ENCODE measurements at places on chromosomes 1 and 21.

- no peak for DNase-seq
Measured at GRCh38 chr1:153429266-153430165, 13.2 kb downstream of the S100A7A start.

DNA sequence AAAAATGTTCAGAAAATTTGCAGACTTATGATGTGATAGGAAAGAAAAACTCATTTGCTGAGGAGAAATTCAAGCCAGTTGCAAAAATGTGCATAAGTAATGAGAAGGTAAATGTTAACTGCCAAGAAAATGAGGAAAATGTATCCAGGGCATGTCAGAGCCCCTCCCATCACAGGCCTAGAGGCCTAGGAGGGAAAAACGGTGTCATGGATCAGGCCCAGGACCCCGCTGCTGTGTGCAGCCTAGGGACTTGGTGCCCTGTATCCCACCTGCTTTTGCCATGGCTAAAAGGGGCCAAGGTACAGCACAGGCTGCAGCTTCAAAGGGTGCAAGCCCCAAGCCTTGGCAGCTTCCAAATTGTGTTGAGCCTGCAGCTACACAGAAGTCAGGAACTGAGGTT lies 214.0 kb upstream of the ADGRL4 start:
- DNase-seq: no peak

DNA sequence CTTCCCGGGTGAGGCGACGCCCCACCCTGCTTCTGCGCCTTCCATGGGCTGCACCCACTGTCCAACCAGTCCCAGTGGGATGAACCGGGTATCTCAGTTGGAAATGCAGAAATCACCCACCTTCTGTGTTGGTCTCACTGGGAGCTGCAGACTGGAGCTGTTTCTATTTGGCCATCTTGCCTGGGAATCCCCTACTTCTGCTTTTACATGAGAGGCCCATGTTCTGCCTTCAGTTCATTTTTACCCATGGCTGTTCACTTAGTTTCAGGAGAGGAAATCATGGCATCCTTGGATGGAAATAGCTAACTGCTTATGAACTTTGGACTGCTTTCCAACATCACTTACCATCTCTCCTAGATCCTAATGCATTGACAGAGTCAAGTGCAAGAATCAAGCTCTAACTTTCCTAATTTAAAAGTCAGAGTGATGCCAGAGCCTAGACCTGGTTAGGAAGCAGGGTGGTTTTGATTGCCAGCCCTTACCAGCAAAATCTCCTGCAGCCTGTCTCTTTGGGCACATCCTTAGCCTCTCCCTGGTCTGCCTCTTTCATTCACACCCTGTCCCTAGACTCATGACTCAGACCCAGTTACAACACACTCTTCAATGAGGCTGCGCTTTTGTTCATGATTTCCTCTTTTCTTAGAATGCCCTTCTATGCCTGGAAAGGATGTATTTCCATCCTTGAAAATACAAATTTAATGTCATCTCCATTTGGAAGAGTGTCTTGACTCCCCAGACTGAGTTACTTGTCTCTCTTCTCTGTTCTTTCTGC lies 137.2 kb downstream of the KCTD3 start:
- DNase-seq: no peak

DNA sequence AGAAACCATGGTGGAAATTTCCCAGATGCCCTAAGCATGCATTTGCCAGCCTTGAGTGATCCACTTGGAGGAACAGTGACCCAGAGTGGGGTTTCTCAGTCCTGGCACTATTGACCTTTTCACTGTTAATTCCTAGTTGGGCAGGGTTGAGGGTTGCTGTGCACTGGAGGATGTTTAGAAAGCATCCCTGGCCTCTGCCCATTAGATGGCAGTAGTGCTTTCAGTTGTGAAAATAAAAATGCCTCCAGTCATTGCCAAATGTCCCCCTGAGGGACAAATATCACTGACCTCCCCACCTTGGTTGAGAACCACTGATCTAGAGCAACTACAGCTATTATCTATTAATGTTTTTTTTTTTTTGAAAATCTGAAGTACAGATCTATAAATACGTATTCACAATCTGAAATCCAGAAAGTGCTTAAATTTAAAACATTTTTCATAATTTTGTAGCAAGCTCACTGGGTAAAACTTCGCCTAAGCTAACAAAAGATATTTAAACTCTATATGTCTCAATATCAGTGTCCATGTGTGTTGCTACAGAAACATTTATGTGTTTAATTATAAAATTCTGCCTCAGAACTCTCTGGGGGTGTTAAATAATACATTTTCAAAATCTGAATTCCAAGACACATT lies 27.3 kb downstream of the F3 start:
- no peak for DNase-seq

DNA sequence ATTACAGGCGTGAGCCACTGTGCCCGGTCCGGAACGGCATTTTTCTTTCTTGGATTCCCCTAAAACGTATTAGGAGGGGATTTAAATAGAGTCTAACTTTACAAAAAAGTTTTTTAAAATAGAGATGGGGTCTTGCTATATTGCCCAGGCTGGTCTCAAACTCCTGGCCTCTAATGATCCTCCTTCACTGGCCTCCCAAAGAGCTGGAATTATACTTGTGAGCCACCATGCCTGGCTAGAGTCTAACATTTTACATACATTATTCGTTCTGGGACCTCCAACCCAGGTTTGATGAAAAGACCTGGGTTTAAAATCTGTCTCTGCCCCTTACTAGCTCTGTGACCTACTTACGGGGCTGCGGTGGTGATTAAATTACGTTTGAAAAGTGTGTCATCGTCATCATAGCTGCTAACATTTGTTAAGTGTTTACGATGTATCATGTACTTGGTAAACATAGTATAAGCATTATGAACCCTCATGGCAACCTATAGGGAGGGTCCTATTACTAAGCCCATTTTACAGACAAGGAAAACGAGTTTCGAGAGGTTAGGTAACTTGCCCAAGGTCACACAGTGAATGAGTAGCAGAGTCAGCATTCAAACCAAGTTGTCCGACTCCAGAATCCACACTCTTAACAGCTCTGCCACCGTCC lies 24.5 kb downstream of the PLEKHM2 start:
- DNase-seq: no peak

- DNase-seq: no peak
Measured at GRCh38 chr1:44894591-44894990, 51.5 kb upstream of the PTCH2 start.

DNA sequence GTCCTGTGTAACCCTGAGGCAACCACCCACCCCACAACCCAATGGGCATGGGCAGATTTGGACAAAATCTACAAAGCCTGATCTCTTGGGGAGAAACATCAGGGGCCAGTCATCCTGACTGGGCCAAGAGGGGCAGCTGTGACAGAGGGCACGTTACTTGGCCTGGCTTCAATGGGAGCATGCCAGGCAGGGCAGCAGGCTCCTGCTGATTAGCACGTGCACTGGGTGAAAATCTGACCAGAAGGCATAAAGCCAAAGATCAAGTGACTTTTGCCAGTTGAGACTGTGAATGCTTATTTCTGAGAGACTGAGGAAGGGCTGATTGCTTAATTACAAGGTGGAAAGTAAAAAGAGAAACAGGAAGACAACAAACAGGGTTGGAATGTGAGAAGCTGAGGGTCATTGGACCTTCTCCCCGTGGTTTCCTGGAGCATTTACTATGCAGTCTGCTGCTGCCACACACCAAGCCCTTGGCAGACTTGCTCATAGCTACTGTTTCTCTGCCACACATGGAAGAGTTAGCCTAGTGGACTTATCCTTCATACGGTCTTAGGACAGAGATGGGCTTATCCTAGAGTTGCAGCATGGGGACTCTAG lies 39.8 kb upstream of the TNR start:
- DNase-seq: no peak

GRCh38 chr1:45846931-45847330 lies 43.5 kb downstream of the MAST2 start:
- no peak for DNase-seq

- no peak for DNase-seq
Measured at GRCh38 chr1:109923131-109923945, 12.7 kb downstream of the CSF1 start.

- DNase-seq: no peak
Measured at GRCh38 chr1:209403921-209404320, 179.6 kb upstream of the CAMK1G start.

GRCh38 chr1:10540277-10541005 lies 65.7 kb downstream of the PEX14 start:
- DNase-seq: no peak

- no peak for DNase-seq
Measured at GRCh38 chr1:234899041-234899729, 229.5 kb downstream of the TOMM20 start.

DNA sequence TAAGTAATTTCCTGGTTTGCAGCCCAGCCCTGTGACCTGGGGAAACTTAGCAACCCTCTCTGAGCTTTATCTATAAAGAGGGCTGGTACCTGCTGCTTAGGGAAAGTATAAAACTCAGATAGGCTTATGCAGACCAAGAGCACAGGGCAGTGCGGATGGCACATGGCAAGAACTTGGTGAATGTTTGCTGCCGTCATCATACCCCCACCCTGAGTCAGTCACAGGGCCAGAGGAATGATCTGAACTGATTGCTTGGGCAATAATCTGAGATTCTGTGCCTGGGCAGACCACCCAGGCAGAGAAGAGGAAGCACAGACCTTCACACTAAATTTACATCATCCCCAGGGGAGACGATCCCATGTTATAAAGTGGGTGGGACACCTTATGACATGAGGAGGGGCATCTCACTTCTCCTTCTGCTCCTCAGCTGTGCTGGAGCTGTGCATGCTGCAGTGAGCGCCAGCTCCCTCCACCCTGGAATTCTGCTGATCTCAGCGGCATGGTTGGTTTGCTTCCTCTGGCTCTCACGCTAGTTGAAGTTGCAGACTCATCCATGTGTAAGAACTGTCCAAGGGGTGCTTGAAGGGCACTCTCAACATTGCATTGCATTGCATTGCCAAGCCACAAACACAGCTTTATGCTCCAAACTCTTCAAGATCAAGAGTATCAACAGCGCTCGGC lies 197.1 kb downstream of the AJAP1 start:
- no peak for DNase-seq

DNA sequence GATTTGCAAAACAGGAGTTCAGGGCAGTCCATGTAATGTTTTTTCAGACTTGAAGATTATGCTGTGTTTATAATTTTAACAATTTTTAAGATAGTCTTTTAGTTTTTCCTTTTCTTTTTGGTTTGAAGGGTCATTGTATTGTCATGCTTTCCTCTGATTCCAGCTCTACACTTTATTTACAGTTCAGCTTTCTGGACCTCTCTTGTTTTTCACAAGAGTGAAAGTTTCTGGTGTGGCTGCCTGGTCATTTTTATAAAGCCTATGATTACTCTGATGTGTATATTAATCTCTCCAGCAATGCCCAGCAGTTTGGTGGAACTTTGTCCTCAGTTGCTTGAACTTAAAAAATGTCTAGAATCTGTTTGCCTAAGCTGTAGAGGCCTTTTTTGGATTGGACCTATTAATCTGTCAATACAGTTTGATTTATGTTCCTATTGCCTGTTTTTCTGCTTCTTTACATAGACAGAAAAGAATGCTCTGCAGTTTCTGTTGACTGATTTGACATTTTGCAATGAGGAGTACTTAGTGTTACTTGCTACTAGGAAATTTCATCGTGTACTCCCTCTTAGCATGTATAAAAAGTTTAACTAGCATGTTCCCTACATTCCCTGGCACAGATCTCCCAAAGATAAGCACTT lies 52.2 kb downstream of the XCL2 start:
- no peak for DNase-seq

GRCh38 chr1:231194843-231195516 lies 33.1 kb downstream of the TRIM67 start:
- DNase-seq: no peak

DNA sequence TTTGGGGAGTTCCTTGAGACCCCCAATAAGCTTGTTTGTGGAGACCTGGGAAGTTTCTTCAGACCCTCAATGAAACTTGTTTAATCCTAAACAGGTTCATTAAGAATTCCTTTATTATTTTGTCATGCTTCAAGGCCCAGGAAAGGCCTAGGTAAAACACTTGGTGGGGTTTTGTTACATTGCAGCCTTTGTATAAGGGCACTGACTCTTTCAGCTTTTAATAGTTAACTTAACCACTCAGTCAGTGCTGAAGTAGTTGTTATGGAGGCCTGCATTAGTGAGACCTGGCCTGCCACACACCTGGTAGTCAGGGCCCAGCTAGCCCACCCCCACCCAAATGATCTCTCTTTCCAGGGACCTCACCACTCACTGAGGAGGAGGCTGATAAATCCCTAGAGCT lies 103.7 kb downstream of the FCRL5 start:
- no peak for DNase-seq

- DNase-seq: no peak
Measured at GRCh38 chr21:44973598-44973997, 33.8 kb downstream of the SLX9 start.

DNA sequence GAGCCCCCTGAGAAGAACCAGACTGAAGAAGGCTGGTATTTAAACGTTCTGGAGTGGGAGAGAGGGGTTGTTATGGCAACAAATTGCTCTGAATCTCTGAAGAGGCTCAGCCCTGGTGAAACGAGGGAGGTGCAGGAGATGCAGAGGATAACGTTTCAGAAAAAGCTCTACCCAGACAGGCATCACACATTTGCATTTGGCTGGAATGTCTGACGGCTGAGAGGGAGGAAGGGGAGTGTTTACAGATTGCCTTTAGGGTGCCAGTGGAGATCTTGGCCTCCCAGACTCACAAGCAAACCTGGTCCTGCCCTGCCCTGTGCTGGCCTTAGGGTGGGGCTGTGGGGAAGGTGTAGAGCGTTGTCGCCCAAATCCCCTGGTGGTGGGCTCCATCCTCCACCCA lies 169.0 kb upstream of the AJAP1 start:
- DNase-seq: no peak

GRCh38 chr1:40386796-40387195 lies 13.3 kb downstream of the SMAP2 start:
- no peak for DNase-seq

DNA sequence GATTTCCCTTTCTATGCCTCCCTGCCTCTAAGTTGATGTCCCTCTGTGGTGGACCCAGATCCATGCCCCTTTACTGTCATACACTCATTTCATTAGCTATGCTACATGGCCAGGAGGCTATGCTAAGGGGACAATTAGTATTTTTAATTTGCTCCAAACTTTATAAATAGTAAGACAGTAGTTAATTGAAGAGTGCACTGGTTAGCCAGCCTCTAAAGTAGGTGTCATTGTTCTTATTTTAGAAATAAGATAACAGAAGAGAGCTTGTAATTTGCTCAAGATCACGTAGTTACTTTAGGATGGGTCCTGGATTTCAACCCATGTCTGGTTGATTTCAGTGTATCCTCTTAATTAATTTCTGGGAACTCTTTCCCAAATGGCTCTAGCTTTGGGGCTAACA lies 29.4 kb upstream of the GNG12 start:
- no peak for DNase-seq

GRCh38 chr1:46654012-46654411 lies 14.2 kb downstream of the ATPAF1 start:
- DNase-seq: no peak

DNA sequence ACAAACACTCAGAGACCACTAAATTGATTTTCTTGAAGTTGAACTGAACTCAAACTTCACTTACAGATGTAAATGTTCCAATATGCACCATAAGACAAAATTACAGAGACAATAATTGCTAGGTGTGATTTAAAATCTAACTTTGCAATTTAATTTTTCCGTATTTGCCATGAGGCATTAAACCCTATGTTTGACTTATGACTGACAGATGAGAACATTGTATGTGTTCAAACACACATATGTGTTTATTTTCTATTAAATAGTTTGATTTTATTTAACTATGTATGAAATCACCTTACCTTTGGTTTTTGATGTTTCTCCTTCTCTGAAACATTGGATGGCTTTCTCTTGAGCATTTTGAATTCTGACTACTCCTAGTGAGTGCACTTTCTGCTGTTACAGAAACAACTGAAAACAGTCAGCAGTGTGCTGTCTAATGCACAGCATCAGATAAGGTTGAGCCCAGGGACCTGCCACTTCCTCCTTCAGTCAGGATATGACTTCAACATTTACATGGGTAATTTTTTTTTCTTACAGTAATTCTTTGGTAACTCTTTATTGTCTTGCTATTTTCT lies at the start of gene SAMSN1:
SAMSN1 (minus strand) TSS at position 410 of the 575 bp plus-strand sequence; CDS start at position 356, 54 bp downstream.
- DNase-seq: no peak
